Liver (tissue), 10 donors: ENCODE measurements at places on chromosomes 2 and 18. TPM values are rescaled to one million over a fixed set of nuclear protein-coding genes. Genes with fewer than 3 reads are reported as not detected.

The RESP18 gene
- total RNA-seq: not detected

DNA sequence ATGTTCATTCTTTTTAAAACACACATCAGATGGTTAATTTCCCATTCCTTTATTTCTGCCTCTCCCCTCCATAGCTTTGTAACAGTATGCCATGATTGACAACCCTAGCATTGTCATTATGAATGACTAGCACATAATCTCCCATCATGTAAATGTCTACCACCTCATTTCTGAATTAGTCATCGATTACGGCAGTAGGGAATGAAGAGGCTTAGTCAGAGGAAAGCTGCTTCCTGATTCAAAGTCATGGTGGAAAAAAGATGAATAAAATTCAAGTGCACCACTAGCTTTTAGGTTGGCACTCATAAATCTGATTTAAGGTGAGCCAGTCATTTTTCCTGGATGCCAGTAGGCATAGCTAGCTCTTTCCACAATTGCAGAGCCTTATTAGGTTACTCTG lies 19.1 kb upstream of the ACMSD start:
- no peak overlapping the region for H3K27ac ChIP-seq
- H3K27me3 ChIP-seq: no peaks in the 10 kb centered on the region
- no peaks in the 10 kb centered on the region for H3K36me3 ChIP-seq
- no peak for DNase-seq
- H3K4me1 ChIP-seq: no peaks in the 10 kb centered on the region

- DNase-seq: no peak
- no peak overlapping the region for H3K27ac ChIP-seq
- H3K36me3 ChIP-seq: peaks cover 5% of the 10 kb centered on the region
- H3K4me1 ChIP-seq: no peaks in the 10 kb centered on the region
Observed at GRCh38 chr2:190267302-190267701, 52.3 kb downstream of the HIBCH start.

DNA sequence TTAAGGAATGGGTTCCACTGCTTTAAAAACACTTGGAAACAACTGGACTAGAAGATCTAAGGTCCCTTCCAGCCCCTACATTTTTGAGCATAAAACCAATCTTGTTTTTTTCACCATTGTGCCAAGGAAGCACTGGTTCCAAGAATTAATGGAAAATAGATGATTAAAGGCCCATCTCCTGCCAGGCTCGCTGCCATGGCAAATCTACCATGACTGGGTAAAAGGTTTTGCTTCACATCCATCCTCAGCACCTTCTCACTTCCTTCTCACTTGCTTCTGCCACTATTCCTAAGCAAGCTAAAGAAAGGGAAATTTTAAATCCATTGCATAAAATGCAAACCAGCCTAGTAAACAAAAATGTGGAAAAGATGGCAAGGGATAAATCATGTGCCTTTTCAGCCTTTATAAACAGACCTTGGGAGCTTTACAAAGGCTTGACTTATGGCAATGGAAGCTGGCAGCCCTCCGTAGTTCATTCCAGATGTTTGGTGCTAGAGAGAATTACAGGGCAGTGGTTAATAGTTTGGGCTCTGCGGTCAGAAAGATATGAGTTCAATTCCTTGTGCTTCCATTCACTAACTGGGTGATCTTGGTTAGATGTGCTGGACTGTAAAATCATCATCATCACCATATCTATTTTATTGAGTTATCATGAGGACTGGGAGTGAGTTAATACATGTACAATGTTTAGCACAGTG lies 27.0 kb upstream of the ST3GAL5 start:
- no peak overlapping the region for H3K27ac ChIP-seq
- no peaks in the 10 kb centered on the region for H3K36me3 ChIP-seq
- H3K27me3 ChIP-seq: no peaks in the 10 kb centered on the region
- no peak overlapping the region for H3K4me3 ChIP-seq

DNA sequence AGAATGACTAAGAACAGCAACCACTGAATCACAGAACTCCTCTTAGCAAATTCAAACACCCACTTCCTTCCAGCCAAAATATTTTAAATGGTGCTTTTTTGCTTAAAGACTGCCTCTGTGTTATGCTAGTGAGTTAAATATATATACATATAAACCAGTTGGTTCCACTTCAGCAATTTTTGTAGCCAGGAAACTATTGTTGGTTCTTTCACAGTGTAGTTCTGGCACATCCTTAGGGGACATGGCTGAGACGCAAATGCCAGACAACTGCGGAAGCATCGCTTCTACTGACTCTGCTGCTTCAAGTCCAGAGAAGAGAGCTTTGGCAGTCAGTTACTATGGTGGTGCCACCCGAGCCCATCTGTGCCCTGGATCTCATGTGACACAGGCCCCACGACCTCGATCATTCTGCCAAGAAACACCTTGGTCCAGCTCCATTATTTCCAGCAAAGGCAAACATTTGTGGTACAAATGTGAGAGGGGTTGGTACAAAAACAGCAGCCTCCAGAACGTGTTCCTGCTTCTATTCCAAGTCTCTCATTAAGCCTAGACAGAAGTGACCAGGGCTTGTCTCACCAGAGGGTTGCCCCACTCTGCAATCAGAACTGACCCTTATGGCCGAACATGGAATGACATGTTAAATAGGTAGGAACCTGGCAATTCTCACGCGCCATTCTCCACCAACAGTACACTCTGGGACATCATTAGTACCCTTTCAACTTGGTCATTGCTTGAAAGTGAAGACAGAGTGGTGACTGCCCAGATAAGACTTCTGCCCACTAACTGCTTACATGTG lies 117.8 kb upstream of the NRP2 start:
- DNase-seq: no peak
- H3K4me1 ChIP-seq: no peaks in the 10 kb centered on the region
- H3K36me3 ChIP-seq: no peaks in the 10 kb centered on the region
- H3K4me3 ChIP-seq: no peak overlapping the region
- H3K27me3 ChIP-seq: no peaks in the 10 kb centered on the region

- no peak overlapping the region for H3K27ac ChIP-seq
- no peaks in the 10 kb centered on the region for H3K27me3 ChIP-seq
- H3K4me3 ChIP-seq: no peak overlapping the region
- H3K4me1 ChIP-seq: no peaks in the 10 kb centered on the region
Observed at GRCh38 chr18:32507093-32507492, 36.4 kb upstream of the GAREM1 start.

DNA sequence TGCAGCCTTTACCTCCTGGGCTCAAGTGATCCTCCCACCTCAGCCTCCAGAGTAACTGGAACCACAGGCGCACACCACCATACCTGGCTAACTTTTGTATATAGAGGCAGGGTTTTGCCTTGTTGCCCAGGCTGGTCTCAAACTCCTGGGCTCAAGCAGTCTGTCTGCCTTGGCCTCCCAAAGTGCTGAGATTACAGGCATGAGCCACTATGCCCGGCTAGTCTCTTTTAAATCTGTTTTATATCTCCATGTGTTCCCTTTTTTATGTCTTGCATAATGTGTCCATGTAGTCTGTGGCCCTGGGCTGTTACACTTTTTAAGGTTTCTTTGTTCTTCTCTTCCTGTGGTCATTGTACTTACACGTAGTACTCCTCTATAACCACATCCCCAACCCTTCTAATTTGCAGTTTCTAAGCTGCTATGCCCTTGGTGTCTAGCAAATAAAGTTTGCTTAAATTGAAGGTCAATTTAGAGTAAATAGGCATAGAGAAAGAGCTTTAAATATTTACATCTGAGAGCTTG lies 168.2 kb downstream of the MCFD2 start:
- no peak overlapping the region for H3K4me3 ChIP-seq
- no peaks in the 10 kb centered on the region for H3K27me3 ChIP-seq

DNA sequence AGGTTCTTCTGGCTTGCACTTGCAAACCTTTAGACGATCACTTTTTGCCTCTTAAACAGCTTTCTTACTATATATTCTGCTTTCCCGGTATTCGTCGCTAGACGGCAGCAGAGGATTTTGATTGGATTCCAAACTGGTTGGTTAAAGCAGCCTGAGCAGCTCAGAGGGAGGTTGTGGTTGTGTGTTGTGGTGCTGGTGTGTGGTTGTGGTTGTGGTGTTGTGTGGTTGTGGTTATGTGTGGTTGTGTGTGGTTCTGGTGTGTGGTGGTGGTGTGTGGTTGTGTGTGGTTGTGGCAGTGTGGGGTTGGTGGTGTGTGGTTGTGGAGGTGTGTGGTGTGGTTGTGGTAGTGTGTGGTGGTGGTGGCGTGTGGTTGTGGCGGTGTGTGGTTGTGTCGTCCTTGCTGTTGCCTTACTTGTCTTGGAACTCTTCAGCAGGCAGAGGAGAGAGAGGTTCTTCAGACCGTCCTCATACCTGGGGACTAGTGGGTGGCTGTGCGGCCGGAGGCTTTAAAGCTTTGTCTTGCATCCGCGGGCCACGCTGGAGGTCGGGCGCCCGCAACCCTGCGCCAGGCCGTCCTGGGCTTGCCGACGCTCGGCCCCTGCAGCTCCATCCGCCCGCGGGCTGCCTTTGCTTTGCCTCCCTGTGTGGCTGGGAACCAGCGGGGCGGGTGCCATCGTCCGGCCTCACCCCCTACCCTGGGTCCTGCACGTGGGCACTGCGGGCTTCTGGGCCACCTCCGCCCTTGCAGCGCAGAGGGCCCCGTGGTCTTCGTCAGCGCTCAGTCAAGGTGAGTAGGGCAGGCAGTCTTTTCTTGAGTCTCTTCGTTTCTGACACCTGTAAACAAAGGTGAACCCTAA lies 190.8 kb downstream of the ARHGAP28 start:
- no peak overlapping the region for H3K4me3 ChIP-seq
- no peaks in the 10 kb centered on the region for H3K4me1 ChIP-seq
- no peaks in the 10 kb centered on the region for H3K27me3 ChIP-seq
- DNase-seq: peak; percentile 58
- no peaks in the 10 kb centered on the region for H3K36me3 ChIP-seq
- H3K27ac ChIP-seq: no peak overlapping the region

The CNDP1 gene
- total RNA-seq: 0.09 TPM

The FBXO41 gene
- total RNA-seq: 0.50 TPM

DNA sequence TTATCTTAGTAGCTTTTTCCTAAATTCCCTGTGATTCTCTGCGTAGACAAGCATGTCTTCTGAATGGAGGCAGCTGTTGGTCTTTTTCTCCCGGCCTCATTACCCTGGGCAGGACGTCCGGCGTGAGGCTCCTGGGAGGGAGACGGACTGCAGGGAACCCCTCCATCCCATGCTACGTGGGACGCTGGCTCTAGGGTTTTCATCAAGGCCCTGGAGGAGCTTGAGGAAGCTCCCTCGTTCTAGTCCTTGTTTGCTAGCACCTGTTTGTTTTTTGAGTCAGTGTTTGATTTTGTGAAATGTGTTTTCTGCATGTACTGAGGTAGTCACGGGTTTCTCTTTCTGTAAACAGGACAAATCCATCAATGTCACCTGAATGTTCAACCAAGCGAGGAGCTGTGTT lies 99.3 kb upstream of the TMEM18 start:
- H3K27ac ChIP-seq: no peak overlapping the region
- peaks cover 4% of the 10 kb centered on the region for H3K27me3 ChIP-seq
- no peak overlapping the region for H3K4me3 ChIP-seq
- H3K4me1 ChIP-seq: no peaks in the 10 kb centered on the region
- no peaks in the 10 kb centered on the region for H3K36me3 ChIP-seq

DNA sequence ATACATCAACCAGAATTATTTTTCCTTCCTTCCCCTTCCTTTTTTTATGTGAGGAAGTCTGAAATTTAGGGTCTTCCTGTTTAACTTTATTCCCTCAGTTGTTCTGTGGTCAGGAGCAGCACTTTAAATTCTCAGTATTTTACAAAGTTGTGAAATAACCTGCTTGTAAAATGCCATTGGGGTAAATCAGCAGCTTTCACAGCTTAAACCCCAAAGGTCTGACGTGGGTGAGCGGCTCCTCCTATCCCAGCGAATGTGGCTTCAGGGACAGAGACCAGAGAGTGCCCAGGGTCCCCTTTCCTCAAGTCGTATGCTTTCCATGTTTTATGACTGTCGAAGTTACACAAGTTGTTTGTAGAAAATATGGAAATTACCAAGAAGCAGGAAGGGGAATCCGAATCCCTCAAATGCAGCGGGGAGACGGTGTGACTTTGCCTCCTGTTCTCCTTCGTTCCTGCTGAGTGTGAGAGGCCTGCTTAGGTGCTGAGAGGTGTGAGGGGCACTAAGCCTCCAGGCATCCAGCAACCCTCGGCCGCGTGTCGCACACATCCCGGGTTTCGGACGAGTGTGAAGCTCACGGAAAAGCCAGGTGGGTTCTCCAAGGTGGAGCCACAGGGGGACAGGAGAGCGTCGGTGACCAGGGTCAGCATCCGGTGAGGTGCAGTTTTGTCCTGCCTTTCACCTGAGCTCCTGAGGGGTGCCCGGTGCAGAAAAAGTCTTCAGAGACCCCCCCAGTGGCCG lies 10.8 kb upstream of the KCNG2 start:
- H3K27me3 ChIP-seq: peaks cover 15% of the 10 kb centered on the region
- no peak overlapping the region for H3K27ac ChIP-seq
- H3K36me3 ChIP-seq: no peaks in the 10 kb centered on the region
- no peak for DNase-seq
- no peak overlapping the region for H3K4me3 ChIP-seq

The ECEL1 gene
- 1.8 TPM for total RNA-seq

- no peaks in the 10 kb centered on the region for H3K36me3 ChIP-seq
- DNase-seq: peak; percentile 35
- H3K4me1 ChIP-seq: peaks cover 11% of the 10 kb centered on the region
- peak within 1 kb of the TSS; percentile 26 for H3K4me3 ChIP-seq
Observed at GRCh38 chr18:7117390-7118355, at the start of gene LAMA1. LAMA1 (minus strand) TSS chr18:7117797; CDS start chr18:7117720, 77 bp downstream.

- H3K27ac ChIP-seq: no peak overlapping the region
- no peaks in the 10 kb centered on the region for H3K4me1 ChIP-seq
- peaks cover 9% of the 10 kb centered on the region for H3K36me3 ChIP-seq
- no peak for DNase-seq
- H3K27me3 ChIP-seq: no peaks in the 10 kb centered on the region
Observed at GRCh38 chr2:105261061-105261460, 19.5 kb downstream of the GPR45 start.

- no peak for DNase-seq
- H3K4me1 ChIP-seq: no peaks in the 10 kb centered on the region
- H3K4me3 ChIP-seq: no peak overlapping the region
- H3K27ac ChIP-seq: no peak overlapping the region
- H3K27me3 ChIP-seq: no peaks in the 10 kb centered on the region
Observed at GRCh38 chr2:36246320-36246990, 109.1 kb upstream of the CRIM1 start.

The KCNS3 gene
- 0.56 TPM for total RNA-seq

GRCh38 chr2:28366496-28367282 lies 26.0 kb upstream of the FOSL2 start:
- H3K36me3 ChIP-seq: no peaks in the 10 kb centered on the region
- H3K27ac ChIP-seq: no peak overlapping the region
- DNase-seq: no peak
- H3K4me1 ChIP-seq: peaks cover 8% of the 10 kb centered on the region
- no peak overlapping the region for H3K4me3 ChIP-seq

- no peak overlapping the region for H3K27ac ChIP-seq
- peaks cover 1% of the 10 kb centered on the region for H3K27me3 ChIP-seq
- H3K4me3 ChIP-seq: no peak overlapping the region
- H3K4me1 ChIP-seq: no peaks in the 10 kb centered on the region
Observed at GRCh38 chr2:10089565-10090190, 9.5 kb upstream of the CYS1 start.
